Mesenteric fat pad (tissue), 1 donor: ENCODE measurements at places on chromosomes 5 and 9.

- no peak for DNase-seq
Observed at GRCh38 chr9:18748251-18748701, 274.3 kb downstream of the ADAMTSL1 start.

- DNase-seq, result no peak
Observed at GRCh38 chr9:1296331-1296730, 246.2 kb downstream of the DMRT2 start.

DNA sequence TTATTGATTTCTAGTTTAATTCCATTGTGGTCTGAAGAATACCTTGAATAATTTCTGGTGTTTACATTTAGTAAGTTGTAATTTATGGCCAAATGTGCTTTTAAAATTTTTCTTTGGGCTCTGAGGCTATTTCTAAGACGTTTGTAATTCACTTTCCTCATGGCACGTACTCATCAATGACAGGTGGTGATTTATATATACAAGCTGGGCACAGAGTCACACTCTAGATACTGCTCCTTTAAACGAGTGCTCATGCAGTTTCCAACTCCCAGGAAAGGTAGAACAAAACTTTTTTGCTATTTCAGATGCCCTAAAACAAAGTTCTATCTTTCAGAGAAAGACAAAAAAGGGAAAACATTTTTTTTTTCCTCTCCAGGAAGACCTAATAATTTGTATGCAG is 146.9 kb downstream of the AUH start:
- DNase-seq, result no peak

- no peak for DNase-seq
Observed at GRCh38 chr9:3865141-3865772, 339.5 kb upstream of the RFX3 start.

DNA sequence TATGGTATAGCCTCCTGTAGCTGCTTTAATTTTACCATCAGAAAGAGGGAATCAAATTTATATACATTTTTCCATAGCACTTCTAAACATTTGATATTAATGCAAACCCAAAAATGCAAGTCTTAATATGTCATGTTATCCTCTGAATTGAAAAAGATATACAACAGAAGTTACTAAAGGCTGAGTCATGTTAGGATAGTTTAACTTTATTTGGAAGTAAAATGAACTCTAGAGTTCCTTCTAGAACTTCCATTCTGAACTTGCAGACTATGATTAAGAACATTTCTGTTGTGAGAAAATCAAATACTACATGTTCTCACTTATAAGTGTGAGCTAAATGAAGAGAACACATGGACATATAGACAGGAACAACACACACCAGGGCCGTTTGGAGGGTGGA is 317.3 kb upstream of the PRR16 start:
- no peak for DNase-seq

DNA sequence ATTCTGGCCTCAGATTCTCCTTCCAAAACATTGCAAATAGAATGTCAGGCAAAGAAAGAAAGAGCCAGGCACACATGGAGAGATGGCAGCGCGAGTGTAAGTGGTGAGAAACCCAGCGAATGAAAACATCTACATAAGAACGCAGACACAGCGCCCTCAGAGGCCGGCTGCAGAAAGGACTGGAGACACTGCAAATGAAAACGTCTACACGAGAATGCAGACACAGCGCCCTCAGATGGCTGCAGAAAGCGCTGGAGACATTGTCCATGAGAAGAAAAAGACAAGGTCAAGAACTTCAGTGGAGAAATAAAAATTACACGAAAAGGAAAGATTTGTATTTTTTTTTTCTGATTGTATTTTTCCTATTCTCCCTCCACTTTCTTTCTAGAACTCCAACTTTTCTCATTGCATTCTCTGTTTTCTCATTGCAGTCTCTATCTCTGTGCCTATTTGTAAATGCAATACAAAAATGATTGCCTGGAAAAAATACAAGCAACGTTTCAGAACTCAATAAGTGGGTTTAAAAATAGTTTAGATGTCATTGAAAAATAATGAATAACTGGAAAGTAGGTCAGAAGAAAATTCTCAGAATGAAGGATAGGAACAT is 117.9 kb upstream of the LPCAT1 start:
- no peak for DNase-seq

DNA sequence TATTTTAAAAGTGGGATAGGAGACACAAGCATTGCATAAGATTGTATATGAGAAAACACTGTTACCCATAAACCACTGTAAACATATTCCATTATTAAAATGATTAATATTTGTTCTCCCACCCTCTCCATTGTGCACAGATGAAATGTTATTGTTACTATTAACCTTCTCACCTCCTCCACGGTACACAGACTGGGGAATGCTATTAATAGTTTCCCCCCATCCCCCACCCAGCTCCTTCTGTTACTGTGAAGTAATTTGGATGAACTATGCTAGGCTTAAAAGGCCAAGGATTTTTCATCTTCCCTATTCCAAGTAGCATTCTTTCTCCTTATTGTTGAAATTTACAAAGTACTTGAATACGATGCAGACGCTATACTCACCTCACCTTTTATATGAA is 91.4 kb downstream of the JAKMIP2 start:
- DNase-seq, result no peak

GRCh38 chr5:102858221-102858620 is 103.1 kb downstream of the PAM start:
- no peak for DNase-seq

GRCh38 chr5:143156572-143156971 is 246.9 kb downstream of the NR3C1 start:
- no peak for DNase-seq

- no peak for DNase-seq
Observed at GRCh38 chr5:156322666-156323065, 4.3 kb upstream of the SGCD start.

DNA sequence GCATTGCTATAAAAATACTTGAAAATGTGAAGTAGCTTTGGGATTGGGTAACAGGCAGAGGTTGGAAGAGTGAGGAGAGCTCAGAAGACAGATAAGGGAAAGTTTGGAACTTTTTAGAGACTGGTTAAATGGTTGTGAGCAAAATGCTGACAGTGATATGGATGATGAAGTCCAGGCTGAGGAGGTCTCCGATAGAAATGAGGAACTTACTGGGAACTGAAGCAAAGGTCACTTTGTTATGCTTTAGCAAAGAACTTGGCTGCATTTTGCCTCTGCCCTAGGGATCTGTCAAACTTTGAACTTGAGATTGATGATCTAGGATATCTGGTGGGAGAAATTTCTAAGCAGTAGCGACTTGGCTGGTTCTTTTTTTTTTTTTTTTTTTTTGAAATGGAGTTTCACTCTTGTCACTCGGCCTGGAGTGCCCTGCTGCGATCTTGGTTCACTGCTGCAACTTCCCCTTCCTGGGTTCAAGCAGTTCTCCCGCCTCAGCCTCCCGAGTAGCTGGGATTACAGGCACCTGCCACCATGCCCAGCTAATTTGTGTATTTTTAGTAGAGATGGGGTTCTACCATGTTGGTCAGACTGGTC is 998.9 kb downstream of the TLE1 start:
- DNase-seq, result no peak

DNA sequence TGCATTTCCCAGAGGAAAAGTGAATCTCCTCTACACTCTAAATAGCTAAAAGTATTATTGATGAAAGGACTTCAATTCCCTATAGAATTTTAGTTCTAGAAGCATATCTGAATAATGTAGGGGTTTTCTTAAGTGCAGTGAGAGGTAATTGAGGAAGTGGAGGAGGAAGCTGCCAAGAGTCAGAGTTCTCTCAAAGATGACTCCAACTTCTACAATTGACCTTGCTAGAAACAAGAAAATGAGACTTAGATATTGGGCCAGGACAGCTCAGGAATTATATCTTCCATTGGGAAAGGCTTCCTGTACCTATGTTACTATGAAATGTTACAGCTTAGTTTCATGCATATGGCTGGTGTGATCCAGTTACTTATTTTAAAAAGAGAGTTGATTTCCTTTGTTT is 10.4 kb upstream of the F2R start:
- DNase-seq, result no peak

DNA sequence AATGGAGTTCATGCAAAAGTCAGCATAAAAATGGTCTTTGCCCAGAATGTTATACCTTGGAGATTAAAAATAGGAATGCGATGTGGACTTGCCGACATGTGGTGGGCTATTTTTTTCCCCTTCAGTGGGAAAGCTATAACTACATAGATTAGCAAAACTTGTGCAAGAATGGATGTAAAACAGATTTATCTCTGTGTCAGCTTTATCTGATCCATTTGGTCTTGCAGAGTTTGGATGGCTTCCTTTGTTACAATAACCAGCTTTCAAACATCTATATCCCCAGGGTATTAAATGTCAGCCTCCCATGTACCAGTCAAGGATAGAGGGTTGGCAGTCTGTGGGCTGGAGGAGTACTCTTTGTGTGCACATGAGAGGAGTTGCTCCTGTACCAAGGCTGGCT is 284.9 kb downstream of the TMEM38B start:
- DNase-seq, result no peak

DNA sequence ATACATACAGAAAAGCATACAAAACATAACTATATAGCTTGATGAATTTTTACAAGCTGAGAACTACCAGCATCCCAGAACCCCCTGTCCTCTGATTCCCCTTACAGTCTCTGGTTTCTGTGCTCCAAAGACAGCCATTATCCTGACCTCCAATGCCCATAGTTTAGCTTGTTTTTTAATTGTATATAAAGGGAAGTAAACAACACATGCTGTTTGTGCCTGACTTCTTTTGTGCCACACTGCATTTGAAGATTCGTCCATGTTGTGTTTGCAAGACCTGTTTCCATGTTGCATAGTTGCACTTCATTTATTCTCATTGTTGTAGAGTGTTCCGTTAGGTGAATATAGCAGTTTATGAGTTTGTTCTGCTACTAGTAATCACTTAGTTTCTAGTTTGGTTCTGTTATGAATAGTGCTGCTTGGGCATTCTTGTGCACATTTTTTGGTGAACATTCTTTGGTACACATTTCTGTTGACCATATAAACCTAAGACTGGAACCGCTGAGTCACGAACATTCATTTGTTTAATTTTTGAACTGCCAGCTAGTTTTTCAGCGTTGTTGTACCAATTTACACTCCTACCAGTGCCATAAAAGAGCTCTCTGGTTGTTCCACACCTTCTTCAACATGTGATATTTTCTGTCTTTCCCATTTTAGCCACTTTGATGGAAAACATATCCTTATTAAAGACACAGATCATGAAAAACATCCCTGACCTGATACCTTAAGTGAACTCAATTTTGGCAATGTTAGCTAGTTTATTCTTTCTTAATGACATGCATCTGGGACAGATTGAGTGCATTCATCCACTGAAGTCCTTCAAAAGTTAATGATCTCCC is 78.1 kb upstream of the ANXA1 start:
- no peak for DNase-seq

GRCh38 chr5:111681414-111682120 is 75.4 kb downstream of the NREP start:
- no peak for DNase-seq

GRCh38 chr5:57658018-57658417 is 175.4 kb upstream of the ACTBL2 start:
- no peak for DNase-seq

DNA sequence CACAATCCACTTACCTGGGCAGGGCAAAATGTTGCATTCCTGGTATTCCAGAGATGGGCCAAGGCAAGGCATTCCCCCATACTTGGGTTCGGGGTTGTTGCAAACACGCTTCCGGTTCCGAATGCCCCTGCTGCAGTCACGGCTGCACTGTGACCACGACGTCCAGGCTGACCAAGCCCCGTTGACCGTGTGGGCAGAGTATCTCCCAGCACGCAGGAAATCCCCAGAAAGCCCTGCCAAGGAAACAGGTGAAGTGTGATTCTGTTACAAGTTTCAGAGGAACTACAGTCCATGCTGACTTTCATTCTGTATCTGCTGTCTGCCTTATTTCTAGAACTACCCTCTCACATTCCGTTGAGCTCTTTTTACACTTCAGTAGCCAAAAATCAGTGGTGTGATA is 483.0 kb downstream of the SEMA5A start:
- DNase-seq, result no peak

DNA sequence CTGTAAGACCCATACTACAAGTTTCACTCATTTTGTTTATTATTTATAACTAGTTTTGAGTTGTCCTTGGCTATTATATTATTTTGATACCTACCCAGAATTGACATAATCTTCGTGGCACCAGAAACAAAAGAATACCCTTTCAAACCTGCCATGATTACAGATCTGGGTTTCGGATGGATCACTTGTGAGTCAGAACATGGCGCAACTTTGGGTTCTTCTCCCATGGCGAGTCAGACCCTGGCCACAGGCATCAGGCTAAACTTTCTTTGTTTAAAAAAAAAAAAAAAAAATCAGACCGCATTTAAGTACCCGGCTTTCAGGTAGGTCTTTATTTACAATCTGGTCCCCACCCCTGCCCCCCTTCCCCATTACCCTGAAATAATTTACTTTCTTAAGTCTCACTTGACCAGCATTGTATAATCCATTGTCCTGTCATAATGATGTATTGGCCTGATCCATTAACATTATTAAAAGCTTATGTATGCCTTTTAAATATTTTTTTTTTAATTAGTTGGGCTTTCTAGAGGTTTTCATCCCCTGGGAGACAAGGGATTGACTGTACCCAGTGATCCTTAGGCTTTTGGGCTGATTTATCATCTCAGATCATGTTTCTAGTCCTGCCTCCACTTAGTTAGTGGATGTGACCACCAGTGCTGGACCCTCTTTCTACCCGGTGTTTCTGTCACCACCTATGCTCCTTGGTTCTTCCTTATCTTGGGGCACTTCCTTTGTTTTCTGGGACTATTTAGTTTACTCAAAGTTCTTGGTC is 43.9 kb downstream of the F2RL2 start:
- no peak for DNase-seq

DNA sequence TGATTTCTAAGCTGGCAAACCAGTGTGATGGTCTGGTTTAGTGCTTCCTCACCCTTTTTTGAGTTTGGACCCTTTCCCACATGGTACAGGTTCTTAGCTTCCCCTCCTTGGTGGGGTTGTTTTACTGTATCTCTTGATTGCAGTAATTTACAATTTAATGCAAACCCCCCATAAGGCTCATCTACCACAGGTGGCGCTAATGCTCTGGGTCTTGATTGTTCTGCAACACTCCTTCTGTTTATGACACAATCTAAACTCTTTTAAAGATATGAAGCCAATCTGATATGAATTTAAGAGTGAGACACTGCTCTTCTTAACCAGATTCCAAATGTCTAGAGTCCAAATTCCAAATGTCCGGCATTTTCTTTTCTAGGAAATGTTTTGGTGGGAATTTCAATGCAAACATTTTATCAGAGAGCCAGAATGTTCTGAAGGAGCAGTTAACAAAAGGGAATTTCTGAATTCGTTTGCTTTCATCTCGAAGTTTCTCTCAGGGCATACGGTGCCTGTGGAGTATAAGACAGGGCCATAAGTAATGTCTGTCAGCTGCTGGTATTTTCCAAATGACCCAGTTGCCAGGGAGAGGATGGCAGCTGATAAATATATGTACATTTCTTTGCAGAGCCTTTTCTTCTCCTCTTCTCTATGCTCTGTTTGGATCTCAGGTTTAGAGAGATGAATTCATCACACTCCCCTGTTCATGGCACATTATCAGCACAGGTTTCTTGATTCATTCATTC is 246.8 kb downstream of the ARHGAP26 start:
- no peak for DNase-seq

GRCh38 chr5:149217803-149218155 is 53.9 kb upstream of the AFAP1L1 start:
- DNase-seq, result no peak

- DNase-seq, result no peak
Observed at GRCh38 chr5:124264499-124264898, 481.9 kb downstream of the ZNF608 start.
